Esophagus mucosa (tissue), 1 donor: ENCODE measurements at places on chromosomes 12 and 14.

GRCh38 chr12:55705782-55706402 is 1.8 kb downstream of the ITGA7 start:
- ATAC-seq: no peak

DNA sequence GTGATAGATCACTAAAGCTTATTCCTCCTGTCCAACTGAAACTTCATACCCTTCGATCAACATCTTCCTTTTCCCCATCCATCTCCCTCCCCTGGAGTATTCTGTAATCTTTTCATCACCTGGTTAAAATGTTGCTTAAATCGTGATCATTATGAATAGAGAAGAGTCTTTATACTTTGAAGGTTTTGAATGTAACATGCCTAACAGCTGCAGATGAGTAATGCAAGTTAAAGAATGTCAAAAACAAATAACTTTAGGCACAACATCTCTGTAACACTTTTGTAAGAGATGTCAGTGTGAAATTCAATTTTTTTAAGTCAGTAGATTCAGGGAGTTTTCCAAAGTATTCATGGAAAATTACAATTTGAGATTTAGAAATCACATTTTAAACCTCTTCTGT is 25.0 kb downstream of the RXYLT1 start:
- ATAC-seq: no peak

DNA sequence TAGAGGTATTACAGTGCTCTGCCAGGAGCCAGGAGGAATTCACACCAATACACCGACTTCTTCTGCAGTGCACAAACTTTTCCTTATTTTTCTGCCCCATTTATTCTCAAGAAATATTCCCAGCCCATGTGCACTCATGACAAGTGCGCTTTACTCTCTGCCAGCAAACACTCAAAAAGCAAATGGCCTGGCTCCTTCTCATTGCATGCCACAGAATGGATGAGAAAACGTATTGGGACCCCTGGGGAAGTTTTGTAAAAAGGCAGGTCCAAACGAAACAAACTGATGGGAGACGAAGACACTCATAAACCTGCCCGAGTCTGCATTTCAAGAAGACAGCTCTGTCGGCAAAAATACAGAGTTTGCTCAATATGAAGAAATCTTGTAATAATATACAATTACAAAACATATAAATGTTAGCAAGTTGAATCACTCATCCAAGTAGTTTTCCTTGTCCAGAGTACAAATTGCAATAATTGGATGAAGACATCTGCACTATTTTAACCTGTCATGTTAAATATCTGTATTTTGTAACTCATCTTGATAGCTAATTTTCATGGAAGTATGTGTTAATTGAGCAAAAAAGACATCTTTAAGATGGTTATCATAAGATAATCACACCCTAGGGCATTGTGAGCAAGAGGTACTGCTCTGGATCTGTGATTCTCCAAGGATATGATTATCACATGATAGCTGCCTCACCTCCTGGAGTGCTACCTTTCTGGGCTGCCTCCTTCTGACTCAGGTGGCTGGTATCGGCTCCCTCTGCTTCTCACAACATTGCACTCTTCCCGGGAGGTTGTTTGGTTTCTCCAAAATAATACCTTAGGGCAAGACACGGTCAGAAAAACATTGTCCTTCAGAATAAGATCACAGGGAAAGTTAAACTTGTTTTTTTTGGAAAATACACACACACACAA is 260.8 kb upstream of the G2E3 start:
- ATAC-seq: no peak

DNA sequence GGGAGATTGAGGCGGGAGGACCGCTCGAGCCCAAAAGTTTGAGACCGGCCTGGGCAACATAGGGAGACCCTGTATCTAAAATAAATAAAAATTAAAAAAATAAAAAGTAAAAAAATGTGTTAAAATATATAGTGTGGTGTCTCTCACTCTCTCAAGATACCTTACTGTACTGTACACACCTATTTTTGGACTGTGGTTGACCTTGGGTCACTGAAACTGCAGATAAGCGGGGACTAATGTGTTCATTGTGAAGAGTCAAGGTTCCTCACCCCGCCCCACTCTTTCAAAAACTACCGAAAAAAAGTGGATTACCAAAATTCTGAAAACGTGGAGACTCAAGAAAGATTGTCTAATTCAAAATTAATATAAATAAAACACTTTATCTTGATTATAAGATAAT is 1.0 kb upstream of the TAS2R13 start:
- ATAC-seq: no peak

DNA sequence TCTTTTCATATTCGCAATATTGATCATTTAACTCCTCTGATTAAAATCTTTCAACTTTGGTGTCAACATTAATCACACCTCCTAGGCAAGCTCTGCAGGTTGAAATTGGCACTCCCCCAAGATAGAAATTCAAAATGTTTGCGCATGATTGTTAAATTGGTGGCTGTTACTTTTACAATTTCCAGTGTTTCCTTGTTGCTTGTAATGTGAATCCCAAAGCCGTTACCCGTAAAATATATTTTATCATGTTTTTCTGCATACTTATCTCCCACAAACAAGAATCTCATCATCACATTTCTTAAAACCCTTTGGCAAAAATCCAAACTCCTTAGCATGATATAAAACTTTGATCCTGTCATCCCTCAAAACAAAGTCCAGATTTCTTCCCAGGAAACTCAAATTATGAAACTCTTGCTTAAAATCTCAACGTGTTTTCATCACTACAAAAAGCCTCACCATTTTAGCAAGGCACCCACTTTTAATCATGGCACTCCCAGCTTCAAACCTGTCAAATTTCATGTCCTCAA is 14.7 kb downstream of the RTL1 start:
- ATAC-seq: no peak

DNA sequence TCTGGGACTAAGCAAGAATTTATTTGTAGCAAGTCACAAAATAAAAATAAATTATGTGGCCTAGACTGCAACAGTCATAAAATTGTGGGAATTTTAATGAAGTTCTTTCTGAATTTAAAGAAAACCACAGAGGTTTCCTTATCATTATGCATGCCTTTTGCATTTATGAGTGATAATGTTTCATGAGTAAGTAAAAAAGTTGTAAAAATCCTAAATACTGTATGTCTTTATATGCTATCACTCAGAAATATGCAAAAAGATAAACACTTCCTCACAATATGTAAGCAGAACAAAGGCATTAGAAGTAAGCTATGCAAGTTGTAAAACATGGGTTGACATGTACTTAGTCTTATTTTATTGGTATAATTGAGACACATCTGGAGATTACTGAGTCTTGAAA is 239.4 kb upstream of the PDE3A start:
- ATAC-seq: no peak

- ATAC-seq: no peak
Measured at GRCh38 chr12:15575671-15576541, 213.3 kb downstream of the EPS8 start.

DNA sequence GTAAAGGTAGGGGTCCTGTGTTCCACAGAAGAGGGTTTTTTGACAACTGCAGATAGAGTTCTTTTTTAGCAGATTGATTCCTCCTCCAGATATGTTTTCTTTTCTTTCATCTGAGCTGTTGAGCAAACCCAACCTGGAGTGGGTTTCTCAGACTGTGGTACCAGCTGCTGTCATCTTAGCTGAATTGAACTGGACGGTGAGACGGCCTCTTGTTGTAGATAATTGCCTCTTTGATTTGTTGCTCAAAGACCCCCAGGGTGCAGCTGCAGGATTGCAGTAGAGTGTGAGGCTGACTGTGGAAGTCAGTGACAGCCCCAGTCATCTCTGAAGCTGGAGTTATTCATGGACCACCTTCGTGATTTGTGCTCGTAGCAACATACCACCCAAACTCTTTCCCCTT is 317.7 kb downstream of the AACS start:
- no peak for ATAC-seq

DNA sequence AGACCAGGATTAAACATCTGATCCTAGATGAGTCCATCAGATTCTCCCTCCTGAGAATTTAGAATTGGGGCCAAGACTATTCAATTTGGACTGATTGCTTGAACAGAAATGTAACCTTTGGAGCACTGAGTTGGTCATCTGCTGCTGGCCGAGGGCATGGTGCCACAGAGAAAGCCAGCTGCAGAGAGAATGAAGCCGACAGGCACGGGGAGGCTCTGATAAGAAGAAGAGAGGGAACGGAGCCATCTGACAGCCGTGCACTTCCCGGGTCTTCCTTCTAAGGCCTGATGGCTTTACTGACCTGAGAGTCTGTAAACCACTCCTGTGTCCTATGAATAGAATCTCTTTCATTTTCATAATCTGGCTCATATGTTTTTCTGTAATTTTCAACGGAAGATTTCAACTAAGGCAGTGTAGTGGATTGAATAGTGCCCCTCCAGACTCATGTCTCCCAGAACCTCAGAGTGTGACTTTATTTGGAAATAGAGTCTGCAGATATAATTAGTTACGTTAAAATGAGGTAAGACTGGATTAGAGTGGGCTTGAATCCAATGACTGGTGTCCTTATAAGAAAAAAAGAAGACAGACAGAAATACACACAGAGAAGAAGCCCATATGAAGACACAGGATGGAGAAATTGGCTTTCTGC is 39.1 kb upstream of the FRS2 start:
- ATAC-seq: no peak

DNA sequence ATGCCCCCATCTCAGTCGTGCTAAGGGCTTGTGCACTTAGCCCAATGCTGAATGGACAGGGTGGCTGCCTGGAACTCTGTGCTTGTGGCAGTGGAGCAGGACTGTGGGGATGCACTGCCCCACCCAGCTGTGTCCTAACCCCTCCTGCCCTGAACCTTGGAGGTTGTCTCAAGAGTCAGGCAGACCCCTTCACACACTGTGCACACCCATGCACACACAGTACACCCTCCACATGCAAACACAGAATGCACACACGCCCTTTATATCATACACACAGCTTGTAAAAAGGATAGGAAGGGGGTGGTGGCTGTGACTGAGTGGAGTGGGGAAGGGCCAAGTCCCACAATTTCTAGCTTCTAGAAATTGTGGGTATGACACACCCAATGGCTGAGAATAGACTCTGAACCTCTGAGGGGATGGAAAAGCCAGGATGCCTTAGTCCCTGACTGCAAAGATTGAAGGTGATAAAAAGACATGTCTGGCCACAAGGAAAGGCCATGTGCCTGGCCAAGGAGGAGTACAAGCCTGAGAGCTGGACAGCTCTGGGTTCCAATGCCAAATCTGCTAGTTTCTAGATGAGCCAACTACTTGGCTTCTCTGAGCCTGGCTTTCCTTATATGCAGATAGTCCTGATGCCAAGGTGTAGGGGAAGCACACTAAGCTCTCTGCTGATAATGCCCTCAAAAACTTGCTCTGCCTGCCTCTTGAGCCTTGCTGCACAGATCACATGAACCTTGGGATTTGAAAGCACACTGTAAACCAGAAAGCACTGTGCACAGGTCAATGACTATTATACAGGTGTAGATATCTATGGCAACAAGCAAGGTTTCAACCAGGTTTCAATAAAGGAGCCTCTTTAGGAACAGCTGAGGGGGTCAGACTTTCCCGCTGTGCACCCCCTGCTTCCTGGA is 8.4 kb downstream of the KRT8 start:
- ATAC-seq: no peak

DNA sequence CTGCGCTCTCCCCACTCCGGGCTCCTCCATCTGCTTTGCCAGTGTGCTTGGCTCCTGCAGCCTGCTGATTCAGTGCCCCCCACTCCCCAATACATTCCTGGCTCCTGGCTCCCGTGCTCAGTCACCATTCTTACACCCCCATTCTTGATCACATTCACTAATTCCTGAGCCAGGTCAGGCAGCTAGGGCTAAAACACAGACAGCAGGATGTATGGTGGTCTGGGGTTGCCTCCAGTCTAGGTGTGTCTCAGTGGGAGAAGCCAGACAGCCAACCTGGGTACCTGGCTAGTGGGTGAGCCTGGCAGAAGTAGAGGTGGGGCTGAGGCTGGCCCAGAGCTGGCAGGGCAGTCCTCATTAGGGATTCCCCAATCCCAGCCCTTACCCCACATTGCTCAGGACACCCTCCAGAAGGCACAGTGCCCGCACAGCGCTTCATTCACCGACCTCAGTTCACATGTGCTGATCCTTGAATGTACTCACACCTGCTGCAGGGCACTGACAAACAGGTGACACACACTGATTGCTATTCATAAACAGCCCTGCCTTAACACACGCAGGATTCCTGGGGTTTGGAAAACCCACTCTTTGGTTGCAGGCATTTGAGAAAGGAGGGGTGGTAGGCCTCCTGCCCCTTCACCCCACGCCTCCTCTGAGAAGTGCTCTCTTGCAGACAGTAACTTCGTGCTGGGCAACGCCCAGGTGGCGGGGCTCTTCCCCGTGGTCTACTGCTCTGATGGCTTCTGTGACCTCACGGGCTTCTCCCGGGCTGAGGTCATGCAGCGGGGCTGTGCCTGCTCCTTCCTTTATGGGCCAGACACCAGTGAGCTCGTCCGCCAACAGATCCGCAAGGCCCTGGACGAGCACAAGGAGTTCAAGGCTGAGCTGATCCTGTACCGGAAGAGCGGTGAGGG is 1.7 kb downstream of the KCNH3 start:
- peak; percentile 36 for ATAC-seq

DNA sequence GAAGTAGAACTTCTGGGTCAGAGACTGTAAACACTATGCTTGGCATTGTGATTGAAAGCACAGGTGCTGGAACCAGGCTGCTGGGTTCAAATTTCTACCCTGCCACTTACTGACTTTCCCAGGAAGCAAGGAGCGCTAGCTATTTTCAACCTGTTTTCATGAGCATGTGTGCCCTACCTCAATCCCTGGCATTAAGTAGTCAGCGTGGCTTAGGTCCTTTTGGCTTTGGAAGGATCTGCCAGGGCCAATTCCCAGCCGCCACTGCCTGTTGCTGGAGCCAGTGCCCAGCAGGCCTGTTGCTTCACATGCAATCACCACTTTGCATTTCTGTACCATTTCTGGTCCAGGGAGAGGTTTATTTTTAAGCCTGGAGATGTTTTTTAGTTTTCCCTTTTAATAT is 196.3 kb downstream of the TRHDE start:
- ATAC-seq: no peak

DNA sequence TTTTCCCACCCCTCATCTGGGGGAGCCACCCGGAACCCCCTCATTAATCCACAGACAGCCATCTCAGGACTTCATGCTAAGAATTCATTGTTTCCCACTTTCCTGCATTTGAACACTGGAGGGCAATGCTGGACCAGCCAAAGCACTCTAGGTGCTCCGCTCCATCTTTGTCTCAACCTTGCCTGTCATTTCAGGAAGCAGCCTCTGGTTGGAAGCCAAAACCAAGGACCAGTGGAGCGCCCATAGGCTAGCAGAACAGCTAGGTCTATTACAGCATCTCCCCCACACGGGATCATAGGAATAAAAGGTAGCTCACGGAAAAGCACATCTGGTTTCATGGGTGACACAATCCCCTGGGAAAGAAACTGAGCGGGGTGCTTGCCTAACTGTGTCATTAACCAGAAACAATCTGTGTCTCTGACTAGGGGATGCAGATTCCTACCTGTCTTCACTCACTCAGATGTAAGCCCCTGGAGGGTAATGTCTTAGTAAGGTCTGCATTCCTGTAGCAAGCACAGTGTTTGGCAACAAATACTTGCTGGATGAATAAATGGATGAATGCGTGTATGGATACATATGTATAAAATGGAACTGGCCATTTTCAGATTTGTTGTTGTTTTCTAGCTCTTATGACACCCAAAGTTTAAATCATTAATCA is 197.0 kb downstream of the DAD1 start:
- peak; percentile 69 for ATAC-seq

- peak; percentile 61 for ATAC-seq
Measured at GRCh38 chr12:60308366-60308991, 712.6 kb downstream of the SLC16A7 start.
